ENCODE measurements at places on chromosomes 7 and 10.

- DNase-seq, result no peak
Observed at GRCh38 chr7:69078997-69079769, 519.1 kb upstream of the AUTS2 start.

- DNase-seq, result no peak
Observed at GRCh38 chr10:5526691-5527331, 2.0 kb downstream of the CALML3 start.

DNA sequence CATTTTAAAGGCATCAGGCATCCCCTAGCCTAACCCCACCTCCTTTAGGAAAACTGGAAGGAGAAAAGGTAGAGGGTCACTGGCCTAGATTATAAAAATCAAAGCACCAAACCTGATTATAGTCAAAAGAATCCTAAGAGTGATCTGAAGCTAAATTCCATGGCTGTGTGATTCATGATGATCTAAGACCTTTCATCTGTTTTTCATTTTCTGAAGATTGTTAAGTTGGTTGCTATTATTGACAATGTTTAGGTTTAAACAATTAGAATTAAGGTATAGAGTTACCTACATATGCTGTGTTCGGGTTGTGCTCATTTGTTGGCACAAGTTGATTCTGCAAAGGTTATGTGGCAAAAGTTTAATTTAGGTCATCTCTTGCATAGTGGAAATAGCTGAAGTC, 148.7 kb downstream of the BICC1 start:
- DNase-seq, result no peak

DNA sequence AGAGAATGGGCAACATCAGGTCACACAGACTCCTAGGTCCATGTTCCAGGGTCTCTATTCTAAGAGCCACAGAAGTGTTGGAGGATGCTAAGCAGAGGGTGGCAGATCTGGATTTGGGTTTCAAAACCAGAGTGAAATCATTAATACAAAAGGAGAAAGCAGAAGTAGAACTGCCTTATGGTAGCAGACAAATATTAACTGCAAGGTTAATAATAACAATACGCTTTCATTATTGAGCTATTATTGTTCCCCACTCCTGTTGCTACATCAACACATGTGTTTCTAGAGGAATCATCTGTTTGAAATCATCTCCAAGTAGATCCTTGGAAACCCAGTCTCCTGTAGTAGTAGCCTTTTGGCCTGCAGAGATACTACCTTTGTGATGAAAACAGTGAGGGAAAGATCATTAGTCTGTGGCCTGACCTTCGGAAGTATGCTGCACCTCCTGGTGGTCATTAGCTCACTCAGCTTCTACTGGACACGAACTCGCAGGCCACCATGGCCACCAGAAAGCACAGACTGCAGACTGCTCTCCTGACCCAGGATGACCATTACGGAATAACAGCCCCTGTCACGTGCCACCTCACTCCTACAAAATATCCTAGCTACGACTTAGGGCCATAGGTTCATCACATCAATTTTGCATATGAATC, 84.6 kb downstream of the XPNPEP1 start:
- no peak for DNase-seq

GRCh38 chr10:122484276-122485060, 23.1 kb downstream of the HTRA1 start:
- no peak for DNase-seq
